ENCODE measurements at places on chromosomes 2 and 18.

DNA sequence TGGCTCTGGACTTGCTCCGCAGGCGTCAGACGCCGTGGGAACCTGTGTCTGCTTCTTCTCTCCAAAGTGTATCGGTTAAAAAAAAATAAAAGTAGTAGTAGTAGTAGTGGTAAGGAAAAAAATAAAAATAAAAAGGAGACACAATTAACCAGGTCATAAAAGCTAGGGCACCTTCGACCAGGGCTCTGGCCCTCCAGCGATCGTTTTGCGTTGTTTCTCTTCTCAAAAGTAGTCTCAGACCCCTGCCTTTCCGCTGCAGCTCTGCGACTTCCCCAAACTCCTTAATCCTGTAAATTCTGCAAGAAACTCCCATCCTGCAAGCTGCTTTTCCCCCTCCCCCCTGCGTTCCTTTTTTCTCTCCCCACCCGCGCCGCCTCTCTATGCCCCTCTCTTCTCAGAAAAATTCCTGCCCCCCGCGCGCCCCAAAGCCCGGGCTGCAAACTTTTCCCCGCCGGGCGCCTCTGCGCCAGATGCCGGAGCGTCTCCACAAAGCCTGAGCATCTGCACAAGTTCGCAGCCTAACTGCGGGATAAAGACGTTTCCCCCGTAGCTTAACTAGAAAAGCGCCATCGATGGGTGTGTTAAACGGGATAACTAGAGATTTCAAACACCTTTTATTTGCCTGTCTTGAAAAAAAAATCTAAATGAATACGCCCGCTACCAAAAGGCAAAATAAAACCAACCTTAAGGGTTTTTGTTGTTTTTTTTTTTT, 1.8 kb upstream of the SALL3 start:
- no peak for DNase-seq

- DNase-seq: no peak
Measured at GRCh38 chr2:37742286-37742685, 70.8 kb upstream of the CDC42EP3 start.

GRCh38 chr2:229220254-229220653, 50.8 kb downstream of the PID1 start:
- no peak for DNase-seq

GRCh38 chr2:120804459-120804858, 68.8 kb downstream of the GLI2 start:
- DNase-seq: no peak

DNA sequence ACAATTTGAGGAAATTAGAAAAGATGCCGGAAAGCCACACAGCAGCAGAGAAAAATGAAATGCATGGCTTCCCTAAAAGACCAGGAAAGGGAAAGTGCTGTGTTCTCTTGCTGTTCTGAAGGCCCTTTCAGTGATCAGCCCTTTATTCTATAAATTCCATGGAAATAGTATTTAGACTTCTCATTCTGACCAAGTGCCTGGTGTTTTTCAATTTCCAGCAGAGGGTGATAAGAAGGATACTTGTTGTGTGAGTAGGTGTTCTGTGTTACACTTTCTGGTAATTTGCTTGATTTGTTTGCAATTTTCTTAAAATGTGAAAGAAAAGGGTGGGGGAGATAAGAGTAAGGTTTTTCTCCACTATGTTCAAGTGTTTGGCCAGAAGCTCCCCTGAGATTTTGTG, 504.5 kb downstream of the IRS1 start:
- DNase-seq: no peak

DNA sequence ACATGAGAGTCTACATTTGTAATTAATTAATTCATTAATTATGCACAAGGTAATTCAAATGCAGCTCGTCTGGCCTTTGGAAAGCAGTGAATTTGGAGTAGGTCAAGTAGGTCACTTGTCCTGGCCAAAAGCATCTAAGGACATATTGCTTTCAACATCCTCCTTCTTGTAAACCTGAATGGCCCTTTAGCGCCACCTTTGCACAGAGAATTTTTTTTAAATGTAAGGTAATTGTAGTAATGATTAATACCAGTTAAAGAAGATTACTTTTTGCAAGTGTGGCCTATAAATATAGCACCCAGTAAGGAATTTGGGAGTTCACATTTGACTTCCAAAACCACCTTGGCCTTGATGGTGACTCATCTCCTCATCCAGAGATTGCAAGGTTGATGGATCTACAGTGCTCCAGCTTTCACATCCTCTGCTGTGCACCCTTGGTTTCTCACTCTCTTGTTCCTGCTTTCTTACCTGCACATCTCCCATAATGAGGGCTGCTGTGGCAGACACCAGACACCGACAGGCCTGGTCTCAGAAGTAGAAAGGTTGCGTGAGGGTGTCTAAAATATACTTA, 481.7 kb downstream of the TGIF1 start:
- DNase-seq: no peak

GRCh38 chr2:234446404-234447076, 50.3 kb downstream of the ARL4C start:
- DNase-seq: no peak

GRCh38 chr18:9918016-9918680, 4.3 kb downstream of the VAPA start:
- peak; percentile 89 for DNase-seq

DNA sequence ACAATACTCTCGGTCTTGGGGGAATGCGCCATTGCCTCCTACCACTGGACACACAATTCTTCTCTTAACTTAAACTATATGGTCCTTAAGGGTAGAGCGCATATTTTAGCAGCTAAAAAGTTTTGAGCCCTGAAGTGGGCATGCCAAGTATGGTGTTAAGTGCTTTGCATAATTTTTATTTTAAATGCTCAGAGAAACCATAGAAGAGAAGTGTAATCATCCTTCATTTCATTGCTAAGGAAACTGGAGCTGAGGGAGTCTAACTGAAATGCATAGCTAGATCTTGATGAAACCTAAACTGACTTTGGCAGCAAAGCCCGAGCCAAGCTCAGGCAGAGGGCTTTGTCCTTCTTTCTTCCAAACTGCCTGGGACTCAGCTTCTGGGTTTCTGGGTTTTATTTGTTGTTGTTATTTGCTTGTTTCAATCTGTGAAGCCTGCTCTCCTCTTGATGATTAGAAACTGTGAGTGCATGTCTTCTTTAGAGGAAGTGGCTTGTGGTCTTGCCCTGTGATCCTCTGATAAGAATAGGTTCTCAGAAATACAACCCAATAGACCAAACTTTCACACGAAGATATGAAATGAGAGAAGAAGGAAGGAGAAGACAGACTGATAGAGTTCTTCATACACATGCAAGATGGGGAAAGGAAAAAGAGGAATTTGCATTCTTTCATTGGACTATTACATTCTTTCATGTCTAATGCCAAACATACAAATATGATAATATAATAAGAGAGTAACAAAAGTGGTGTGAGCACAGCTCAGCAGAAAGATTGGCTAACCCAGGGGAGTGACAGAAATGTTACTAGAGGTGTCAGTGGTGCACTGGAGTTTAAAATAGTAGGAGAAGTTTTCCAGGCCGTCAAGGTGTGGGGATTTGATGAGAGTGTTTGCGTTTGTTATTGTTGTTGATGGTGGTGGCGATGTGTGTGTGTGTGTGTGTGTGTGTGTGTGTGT, 7.5 kb upstream of the RNF144A start:
- no peak for DNase-seq

- DNase-seq: no peak
Measured at GRCh38 chr18:48893061-48893607, 57.6 kb downstream of the SMAD7 start.

- DNase-seq: no peak
Measured at GRCh38 chr18:49988101-49988500, 174.8 kb upstream of the ACAA2 start.

DNA sequence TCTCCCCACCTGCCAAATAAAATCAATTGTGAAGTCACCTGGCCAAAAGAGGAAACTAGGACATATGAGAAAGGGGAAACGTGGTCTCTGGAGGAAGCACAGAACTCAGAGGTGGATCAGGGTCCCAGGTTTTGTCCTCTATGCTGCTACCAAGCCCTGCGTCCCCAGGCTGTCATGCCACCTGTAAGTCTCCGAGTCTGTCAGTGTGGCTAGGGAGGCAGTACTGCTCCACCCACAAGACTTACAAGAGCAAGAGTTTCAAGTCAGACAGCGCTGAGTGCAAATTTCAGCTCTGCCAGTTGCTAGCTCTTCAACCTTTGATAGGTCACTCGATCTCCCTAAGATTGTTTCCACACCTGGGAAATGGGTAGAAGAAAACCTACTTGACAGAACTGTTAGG, 98.6 kb downstream of the C1QL2 start:
- no peak for DNase-seq

DNA sequence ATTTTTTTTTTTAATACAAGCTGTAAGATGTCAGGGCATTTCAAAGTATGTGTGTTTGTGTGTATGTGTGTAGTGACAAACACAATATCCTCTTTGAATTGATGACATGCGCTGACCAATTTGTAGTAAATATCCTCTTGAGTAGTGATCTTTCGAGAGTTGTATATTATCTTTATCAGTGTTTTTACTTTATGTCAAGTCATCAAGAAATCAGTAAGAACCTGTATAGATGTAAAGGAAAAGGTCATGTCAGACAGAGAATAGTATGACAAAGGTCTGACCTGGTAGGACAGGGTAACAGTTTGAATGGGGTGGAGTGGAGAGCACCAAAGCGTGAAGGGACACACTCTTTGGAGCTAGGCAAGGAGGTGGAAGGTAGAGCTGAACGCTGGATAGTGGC, 1931.4 kb upstream of the CELF4 start:
- DNase-seq: no peak

DNA sequence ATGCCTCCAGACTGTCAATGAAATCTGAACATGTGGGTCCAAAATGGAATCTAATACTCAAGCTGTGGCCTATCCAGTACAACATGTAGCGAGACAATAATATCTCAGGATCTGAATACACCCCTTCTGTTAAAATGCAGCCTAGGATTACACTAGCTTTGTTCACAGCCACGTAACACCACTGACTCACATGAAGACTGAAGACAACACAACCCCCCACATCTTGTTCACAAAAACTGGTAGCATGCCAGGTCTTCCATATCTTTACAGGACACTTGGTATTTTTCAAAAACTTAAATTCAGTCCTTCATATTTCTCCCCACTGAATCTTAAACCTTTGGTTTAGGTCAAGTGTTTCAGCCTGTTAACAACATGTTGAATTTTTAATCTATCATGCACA, 84.2 kb downstream of the SLC8A1 start:
- no peak for DNase-seq

Measured in dermis microvascular lymphatic vessel endothelial cell (primary cell).